ENCODE measurements at places on chromosomes 2 and 18.

- DNase-seq = peak; percentile 29
Measured at GRCh38 chr2:120576509-120577474, 158.9 kb upstream of the GLI2 start.

DNA sequence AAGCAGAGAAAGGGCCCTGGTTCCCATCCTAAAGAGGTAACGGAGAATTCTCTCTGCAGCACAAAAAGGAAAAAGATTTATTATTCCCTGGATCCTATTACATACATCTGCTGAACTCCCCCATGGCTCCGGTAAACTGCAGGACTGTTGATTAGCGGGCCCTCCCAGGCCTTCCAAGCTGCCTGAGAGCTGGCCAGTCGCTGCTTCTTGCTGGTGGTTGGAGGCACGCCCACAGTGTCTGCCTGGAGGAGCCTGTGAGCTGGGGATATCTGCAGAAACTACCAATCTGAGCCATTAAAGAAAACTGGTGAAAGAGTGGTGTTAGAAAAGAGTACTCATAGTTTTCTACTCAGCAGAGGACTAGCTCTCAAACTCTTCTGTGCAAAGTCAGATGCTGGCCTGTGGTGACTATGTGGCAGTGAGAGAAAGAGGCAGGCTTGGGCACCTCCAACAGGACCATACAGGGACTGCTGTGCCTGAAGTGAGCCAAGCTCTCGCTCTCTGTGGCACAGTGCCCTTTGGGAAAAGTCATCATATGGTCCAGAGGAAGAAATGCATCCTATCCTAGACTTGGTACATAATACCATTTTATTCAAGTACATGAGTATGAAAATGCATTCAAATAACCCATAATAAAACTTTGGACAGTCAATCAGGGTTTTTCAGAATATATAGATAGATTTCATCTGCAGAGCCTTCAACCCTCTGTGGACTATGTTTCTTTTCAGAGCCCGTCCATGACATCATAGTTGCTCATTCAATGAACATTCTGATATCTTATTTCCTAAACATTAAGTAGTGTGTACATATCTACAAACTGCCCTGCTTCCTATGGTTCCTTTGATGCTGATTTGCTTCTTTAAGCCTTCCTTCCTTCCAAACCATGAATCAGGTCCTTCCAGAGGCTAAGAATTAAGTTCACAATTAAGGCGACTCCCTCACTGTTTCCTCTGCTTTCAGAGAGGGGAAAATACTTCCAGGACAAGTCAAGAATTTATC is 242.0 kb upstream of the LYPD1 start:
- peak; percentile 13 for DNase-seq

GRCh38 chr2:40168546-40168945 is 283.3 kb downstream of the SLC8A1 start:
- no peak for DNase-seq

- no peak for DNase-seq
Measured at GRCh38 chr18:41646915-41647620, 308.0 kb upstream of the PIK3C3 start.

DNA sequence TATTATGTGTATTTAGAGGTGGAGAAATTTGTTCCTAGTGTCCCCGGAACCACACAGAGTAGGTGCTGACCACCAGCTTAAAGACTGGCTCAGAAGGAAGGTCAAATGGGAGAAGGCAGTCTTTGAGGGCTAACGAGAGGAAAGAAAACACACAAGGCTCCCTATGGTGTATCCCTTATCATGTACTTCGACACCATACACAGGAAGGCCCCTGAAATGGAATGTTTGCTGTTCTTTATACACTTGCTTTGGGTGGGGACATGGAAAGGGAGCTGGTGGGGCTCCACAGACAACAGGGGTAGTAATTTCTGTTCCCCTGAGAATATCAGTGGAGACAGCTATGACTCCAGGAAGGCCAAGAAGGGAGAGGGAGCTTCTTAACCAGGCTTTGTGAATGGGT is 6.0 kb downstream of the EPAS1 start:
- no peak for DNase-seq

DNA sequence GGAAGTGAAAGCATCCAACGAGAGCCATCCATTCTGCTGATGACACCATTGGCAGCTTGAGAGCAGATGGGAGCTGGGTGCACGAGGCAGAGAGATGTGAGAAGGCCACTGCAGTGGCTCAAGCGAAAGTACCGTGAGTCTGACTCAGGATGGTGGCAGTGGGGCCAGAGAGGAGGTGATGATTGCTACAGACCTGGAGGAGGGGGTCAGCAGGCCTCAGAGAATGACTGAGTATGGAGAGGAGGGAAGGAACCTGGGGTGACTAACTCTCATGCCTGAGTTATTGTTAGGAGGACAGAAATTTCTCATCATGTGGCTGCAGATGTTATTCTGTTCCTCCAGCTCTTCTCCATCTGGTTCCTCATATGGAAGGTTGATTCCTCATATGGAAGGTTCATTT is 8.8 kb upstream of the ZBTB7C start:
- DNase-seq = no peak

- DNase-seq = peak; percentile 33
Measured at GRCh38 chr18:46239549-46239948, 135.4 kb downstream of the HAUS1 start.

DNA sequence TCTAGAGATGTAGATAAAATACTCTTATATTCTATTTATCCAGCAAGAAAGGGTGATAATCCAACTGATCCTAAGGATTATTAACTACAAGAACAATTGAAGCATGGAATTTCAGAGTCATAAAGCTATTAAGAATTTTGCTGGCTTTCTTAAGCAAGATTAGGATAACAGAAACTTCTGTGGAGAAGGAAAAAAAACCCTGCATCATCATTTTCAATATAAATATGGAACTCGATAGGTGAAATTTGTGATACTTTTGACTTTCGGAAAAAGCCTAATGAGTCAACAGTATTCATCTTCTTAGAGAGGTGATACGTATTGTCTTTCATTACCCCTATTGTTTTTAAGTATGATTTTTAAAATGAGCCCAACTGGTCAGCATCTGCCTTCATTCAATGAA is 593.3 kb downstream of the CPS1 start:
- no peak for DNase-seq

DNA sequence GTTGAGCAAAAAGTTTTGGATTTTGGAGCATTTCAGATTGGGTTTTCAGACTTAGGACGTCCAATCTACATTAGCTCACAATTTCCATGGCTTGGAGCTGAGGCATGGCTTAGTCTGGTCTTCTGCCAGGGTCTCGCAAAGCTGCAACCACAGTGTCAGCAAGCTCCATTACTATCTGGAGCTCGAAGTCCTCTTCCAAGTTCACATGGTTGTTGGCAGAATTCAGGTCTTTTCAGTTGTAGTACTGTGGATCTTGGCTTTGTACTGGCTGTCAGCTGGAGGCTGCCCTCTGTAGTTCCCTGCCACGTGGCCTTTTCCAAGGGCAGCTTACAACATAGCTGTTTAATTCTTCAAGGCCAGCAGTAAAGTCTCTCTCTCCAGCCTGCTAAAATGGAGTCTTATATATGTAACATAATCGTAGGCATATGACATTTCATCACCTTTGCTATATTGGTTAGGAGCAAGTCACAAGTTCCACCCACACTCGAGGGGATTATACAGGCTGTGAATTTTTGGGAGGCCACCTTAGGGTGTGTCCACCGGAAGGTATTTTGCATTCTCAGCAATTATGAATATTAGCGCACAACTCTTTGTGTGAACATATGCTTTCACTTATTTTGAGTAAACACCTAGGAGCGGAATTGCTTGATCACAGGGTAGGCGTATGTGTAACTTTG is 41.5 kb upstream of the EPC2 start:
- DNase-seq = no peak

DNA sequence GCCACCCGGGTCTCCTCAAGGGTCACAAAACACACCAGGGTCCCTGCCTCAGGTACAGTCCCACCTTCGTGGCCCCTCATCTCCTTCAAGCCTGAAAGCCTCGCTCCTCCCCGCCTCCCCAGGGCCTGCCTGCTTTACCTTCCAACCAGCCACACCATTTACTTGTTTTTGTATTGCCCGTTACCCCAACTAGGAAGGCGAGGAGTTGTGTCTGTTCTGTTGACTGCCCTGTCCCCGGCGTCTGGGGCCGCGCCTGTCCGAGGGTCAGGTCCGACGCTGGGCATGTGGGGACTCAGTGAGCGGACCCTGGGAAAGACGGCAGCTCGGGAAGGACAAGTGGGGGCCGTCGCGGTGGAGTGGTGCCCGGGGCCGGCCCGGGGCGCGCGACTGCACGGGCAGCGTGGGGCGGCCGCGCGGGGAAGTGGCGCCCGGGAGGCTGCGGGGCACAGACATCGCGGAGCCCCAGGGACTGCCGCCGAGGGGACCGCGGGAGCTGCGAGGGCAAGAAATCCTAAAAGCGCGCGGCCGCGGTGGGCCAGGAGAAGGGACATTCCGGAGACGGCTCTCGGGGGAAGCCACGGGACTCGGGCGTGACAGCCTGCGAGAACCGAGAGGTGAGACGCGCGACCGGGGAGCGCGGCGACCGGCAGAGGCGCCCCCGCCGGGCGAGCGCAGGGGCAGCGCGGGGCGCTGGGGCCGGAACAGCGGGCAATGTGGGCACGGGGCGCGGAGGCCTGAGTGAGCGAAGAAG is 797 bp upstream of the GRHL1 start:
- peak; percentile 11 for DNase-seq

DNA sequence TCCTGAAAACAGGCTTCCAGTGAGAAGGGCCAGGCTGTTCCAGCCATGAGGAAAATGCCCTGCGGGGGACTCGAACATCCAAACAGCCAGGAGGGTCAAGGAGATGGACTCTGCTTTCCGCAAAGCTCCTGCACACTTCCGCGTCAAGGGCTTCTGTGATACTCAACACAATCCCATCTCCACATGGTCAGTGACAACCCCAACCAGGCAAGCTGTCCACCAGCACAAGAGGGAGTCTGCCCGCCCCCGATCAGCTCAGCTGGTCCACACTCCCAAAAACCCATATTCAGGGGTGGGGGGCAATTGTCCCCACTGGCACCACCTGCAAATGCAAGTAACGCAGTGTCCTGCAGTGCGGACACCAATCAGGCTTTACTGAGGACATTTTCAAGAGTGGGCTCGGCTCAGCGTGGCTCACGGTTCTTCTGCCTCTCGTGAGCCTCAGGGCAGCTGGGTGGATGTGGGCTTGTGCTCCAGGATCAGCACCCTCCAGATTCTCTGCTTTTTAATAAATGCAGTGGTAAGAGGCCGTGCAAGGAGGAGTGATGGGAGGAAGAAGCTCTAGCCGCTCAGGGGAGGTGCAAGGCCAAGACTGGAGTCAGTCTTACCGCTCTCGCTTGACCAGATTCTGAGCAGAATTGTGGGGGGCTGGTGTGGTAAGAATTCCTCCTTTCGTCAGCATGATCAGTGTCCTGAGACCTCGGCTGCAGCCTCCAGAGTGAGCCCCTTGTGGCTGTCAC is 19.5 kb upstream of the CIDEA start:
- no peak for DNase-seq

GRCh38 chr2:63364866-63365265 is 223.4 kb downstream of the WDPCP start:
- DNase-seq = peak; percentile 10

DNA sequence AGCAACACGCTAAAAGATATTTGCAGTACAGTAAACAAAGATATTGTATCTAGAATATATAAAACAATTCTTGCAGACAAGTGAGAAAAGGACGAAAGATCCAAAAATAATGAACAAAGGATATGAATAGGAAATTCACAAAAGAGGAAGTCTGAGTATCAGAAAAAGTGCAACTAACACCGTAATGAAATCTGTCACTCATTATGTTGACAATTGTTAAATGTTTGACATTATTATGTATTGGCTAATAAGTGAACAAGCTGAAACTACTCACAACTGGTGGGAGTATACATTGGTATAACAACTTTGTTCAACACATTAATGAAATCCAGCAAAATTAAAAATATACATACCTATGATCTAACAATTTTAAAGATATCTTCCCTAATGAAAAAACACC is 36.7 kb upstream of the ASXL3 start:
- DNase-seq = no peak

GRCh38 chr2:234839285-234839684 is 112.5 kb upstream of the SH3BP4 start:
- DNase-seq = no peak

- peak; percentile 82 for DNase-seq
Measured at GRCh38 chr2:3461801-3462492, 57.4 kb downstream of the ADI1 start.

Data from choroid plexus epithelial cell (primary cell).